Activated naive CD4-positive, alpha-beta T cell treated with anti-CD3 and anti-CD28 coated beads for 36 hours (primary cell): ENCODE measurements at places on chromosomes 3 and 15. TPM values are rescaled to one million over a fixed set of nuclear protein-coding genes. Genes with fewer than 3 reads are reported as not detected.

GRCh38 chr3:42263354-42264346 is 2.3 kb downstream of the CCK start:
- no peak overlapping the region for H3K27ac ChIP-seq
- peak; percentile 32 for DNase-seq
- H3K4me3 ChIP-seq = peak overlapping the region; percentile 39
- peaks cover 9% of the 10 kb centered on the region for H3K4me1 ChIP-seq
- H3K27me3 ChIP-seq = peaks cover 56% of the 10 kb centered on the region

DNA sequence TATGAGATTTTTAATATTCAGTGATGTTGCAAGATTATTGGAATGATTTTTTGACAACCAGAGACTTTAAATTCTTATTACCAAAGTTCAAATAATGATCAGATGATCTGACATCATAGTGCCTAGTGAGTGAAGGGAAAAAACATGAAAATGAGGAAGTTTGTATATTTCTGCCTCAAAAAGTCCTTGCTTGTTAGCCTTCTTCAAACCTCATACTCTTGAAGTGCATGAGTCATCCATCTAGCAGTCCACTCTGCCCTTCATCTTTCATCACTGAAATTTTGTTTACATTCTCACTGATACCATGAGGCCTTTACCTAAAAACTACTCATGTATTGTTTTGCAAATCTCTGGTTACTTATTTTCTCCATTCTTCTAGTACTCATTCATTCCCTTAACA is 23.9 kb upstream of the OR5H6 start:
- H3K27me3 ChIP-seq = peaks cover 1% of the 10 kb centered on the region
- no peaks in the 10 kb centered on the region for H3K4me1 ChIP-seq
- no peak overlapping the region for H3K4me3 ChIP-seq
- no peak overlapping the region for H3K27ac ChIP-seq
- H3K36me3 ChIP-seq = no peaks in the 10 kb centered on the region

DNA sequence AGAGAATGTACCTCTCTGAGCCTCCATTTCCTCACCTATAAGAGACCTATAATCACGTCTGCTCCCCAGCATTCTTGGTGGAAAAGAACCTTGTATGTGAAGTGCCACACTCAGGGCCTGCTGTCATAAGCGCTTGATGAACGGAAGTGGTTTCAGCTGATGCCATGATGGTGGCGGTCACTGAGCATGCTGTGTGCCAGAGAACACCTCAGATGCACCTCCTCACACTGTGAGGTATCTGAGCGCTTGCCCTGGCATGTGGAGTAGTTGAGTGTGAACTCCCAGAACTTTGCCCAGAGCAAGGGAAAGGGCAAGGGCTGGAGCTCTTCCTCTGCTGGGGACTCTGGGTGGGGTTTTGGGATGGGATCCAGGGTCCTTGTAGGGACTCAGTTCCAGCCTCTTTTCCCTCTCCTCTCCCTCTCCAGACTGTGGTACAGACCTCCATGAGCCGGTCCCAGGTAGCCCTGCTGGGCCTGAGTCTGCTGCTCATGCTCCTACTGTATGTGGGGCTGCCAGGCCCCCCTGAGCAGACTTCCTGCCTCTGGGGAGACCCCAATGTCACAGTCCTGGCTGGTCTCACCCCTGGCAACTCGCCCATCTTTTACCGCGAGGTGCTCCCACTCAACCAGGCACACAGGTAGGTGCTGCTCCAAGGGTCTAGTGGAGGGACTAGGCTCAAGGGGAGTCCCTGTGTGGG is 2.7 kb downstream of the ABHD14A start:
- peak; percentile 39 for DNase-seq
- no peaks in the 10 kb centered on the region for H3K27me3 ChIP-seq
- peaks cover 4% of the 10 kb centered on the region for H3K36me3 ChIP-seq
- H3K4me3 ChIP-seq = no peak overlapping the region
- H3K4me1 ChIP-seq = peaks cover 40% of the 10 kb centered on the region

DNA sequence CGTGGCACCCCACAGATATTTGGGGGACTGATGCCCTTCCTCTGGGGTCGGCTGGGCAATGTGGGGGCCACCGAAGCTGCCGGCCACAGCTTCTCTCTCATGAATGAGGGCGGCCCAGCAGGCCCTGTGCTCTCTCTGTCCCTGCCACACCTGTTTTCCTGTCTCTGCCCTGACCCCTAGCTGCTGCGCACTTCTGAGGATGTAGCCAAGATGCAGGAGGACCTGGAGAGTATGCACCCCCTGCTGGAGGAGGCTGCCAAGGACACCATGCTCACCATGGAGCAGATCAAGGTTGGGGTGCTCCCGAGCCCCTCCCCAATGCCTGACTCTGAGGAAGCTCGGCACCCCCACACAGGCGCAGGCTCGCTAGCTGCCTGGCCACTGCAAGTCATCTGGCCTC is 59.7 kb downstream of the SEMA3G start:
- no peak overlapping the region for H3K27ac ChIP-seq
- DNase-seq = peak; percentile 60
- H3K4me1 ChIP-seq = no peaks in the 10 kb centered on the region
- no peaks in the 10 kb centered on the region for H3K27me3 ChIP-seq
- no peak overlapping the region for H3K4me3 ChIP-seq

GRCh38 chr15:28954466-28955159 is 68.8 kb downstream of the APBA2 start:
- DNase-seq = no peak
- no peak overlapping the region for H3K4me3 ChIP-seq
- peaks cover 53% of the 10 kb centered on the region for H3K4me1 ChIP-seq

DNA sequence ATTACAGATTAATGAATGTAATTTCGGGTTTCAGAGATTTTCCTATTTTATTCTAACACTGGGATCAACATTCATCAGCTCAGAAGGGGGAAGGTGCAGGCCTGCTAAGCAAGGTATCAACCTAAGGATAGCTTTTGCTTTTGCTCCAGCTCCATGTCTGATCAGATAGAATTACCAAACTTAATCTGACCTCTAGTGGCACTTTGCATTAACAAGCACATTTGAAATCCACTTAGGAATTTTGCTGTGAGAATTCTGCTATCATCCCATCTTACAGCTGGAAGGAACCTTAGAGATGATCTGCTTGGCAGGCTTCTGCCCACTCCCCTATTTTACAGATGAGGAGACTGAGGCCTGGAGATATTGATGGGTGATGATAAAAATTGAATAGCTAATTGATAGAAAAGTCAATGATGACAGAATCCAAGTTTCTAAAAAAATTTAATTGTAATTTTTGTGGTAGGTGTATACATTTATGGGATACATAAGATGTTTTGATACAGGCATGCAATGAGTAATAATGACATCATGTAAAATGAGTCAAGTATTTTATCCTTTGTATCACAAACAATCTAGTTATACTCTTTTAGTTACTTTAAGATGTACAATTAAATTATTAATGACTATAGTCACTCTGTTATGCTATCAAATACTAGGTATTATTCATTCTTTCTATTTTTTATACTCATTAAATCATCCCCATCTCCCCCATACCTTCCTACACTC is 209.2 kb upstream of the ZPLD1 start:
- H3K36me3 ChIP-seq = no peaks in the 10 kb centered on the region
- peak; percentile 12 for DNase-seq
- no peak overlapping the region for H3K27ac ChIP-seq
- H3K27me3 ChIP-seq = no peaks in the 10 kb centered on the region
- H3K4me1 ChIP-seq = peaks cover 39% of the 10 kb centered on the region
- H3K4me3 ChIP-seq = no peak overlapping the region

DNA sequence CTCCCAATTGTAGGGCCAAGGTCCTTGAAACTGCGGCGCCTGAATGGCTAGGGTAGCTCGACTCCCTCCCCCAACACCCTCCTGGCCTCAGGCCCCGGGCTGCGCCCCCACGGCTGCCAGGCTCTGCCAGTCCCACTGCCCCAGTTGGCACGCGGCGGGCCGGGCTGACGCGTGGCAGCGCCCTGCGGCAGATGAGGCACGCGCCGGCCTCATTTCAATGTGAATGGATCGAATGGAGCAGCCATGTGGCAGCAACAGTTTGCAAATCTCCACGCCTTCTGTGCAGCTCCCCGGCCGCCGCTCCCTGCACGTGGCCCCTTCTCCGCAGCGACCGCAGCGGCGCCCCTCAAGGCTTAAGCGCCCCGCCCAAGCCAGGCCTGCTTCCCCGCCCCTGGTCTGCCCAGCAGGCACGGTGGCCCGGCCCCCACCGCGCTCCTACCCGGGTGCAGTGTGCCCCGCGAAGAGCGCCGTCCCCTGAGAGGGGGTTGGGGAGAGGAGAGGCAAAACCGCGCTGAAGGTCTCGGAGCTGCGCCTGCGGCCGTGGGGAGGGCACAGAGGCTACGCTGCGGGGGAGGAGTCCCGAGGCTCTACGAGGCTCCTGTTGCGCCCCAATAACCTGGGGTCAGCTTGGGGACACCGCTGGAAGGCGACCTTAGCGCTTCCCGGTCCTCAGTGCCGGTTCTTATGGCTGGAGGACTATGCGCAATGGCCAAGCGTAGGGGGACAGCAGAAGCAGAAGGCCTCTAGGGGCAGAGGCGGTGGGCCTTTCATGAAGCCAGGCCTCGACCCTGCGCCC is 3.1 kb upstream of the DLL4 start:
- peaks cover 45% of the 10 kb centered on the region for H3K27me3 ChIP-seq
- H3K4me1 ChIP-seq = peaks cover 36% of the 10 kb centered on the region
- H3K4me3 ChIP-seq = no peak overlapping the region
- no peak for DNase-seq
- H3K27ac ChIP-seq = no peak overlapping the region

GRCh38 chr3:149234671-149235245 is 13.1 kb upstream of the CP start:
- no peaks in the 10 kb centered on the region for H3K4me1 ChIP-seq
- no peak overlapping the region for H3K4me3 ChIP-seq
- no peaks in the 10 kb centered on the region for H3K36me3 ChIP-seq
- no peak overlapping the region for H3K27ac ChIP-seq
- peaks cover 8% of the 10 kb centered on the region for H3K27me3 ChIP-seq

GRCh38 chr3:98032904-98033303 is 2.2 kb downstream of the GABRR3 start:
- H3K36me3 ChIP-seq = no peaks in the 10 kb centered on the region
- peaks cover 16% of the 10 kb centered on the region for H3K4me1 ChIP-seq
- no peak for DNase-seq
- no peak overlapping the region for H3K27ac ChIP-seq
- H3K4me3 ChIP-seq = no peak overlapping the region

DNA sequence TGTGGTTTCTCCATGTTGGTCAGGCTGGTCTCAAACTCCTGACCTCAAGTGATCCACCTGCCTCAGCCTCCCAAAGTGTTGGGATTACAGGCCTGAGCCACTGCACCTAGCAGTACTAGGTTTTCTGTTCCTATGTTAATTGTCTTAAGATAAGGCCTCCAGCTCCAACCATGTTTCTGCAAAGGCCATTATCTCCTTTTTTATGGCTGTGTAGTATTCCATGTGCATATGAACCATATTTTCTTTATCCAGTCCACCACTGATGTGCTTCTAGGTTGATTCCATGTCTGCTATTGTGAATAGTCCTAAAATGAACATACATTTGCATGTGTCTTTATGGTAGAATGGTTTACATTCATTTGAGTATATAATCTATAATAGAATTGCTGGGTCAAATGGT is 9.8 kb downstream of the HTR3C start:
- H3K27ac ChIP-seq = no peak overlapping the region
- no peaks in the 10 kb centered on the region for H3K36me3 ChIP-seq
- H3K27me3 ChIP-seq = no peaks in the 10 kb centered on the region
- H3K4me3 ChIP-seq = no peak overlapping the region
- no peaks in the 10 kb centered on the region for H3K4me1 ChIP-seq

DNA sequence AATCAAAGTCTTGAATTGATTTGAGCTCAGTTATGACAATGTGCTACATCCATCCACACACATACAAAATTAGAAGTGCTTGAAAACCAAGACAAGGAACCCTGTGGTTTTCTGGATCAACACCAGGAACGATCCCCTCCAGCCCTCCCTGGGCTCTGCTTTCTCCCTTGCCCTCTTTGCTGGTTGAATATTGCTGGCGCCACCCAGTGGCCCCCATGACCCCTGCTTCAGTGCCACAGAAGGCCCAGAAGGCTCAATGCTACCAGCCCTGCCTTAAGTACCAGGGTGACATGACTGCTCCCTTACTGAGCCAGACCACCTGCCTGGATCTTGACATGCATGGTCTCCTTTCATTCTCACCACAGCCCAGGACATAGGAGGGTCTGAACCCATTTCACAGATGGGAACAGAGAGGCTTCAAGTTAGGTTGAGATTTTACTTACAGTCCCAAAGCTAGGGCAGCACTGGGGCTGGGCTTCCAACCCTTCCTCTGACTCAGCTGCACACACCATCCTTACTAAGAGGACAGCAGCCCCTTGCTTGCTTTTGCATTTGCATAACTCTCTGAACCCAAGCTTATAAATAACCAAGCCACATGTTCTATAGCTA is 15.0 kb downstream of the IL12A start:
- no peaks in the 10 kb centered on the region for H3K4me1 ChIP-seq
- H3K27me3 ChIP-seq = no peaks in the 10 kb centered on the region
- no peaks in the 10 kb centered on the region for H3K36me3 ChIP-seq
- peak; percentile 62 for DNase-seq

GRCh38 chr15:50321680-50322210 is 33.3 kb downstream of the GABPB1 start:
- H3K4me1 ChIP-seq = peaks cover 11% of the 10 kb centered on the region
- H3K36me3 ChIP-seq = peaks cover 2% of the 10 kb centered on the region
- H3K27ac ChIP-seq = no peak overlapping the region
- no peaks in the 10 kb centered on the region for H3K27me3 ChIP-seq
- no peak overlapping the region for H3K4me3 ChIP-seq
- no peak for DNase-seq

GRCh38 chr3:184156522-184156955 is 1.4 kb downstream of the DVL3 start:
- no peak for DNase-seq
- peaks cover 2% of the 10 kb centered on the region for H3K36me3 ChIP-seq
- no peaks in the 10 kb centered on the region for H3K27me3 ChIP-seq
- H3K27ac ChIP-seq = no peak overlapping the region
- H3K4me1 ChIP-seq = peaks cover 26% of the 10 kb centered on the region

GRCh38 chr3:197268294-197268693 is 30.1 kb downstream of the DLG1 start:
- H3K4me1 ChIP-seq = peaks cover 43% of the 10 kb centered on the region
- H3K36me3 ChIP-seq = peaks cover 5% of the 10 kb centered on the region
- no peaks in the 10 kb centered on the region for H3K27me3 ChIP-seq
- H3K4me3 ChIP-seq = no peak overlapping the region
- H3K27ac ChIP-seq = no peak overlapping the region

- no peak overlapping the region for H3K27ac ChIP-seq
- DNase-seq = peak; percentile 17
- no peaks in the 10 kb centered on the region for H3K36me3 ChIP-seq
- H3K27me3 ChIP-seq = no peaks in the 10 kb centered on the region
Measured at GRCh38 chr15:79948095-79948695, 22.8 kb downstream of the BCL2A1 start.

DNA sequence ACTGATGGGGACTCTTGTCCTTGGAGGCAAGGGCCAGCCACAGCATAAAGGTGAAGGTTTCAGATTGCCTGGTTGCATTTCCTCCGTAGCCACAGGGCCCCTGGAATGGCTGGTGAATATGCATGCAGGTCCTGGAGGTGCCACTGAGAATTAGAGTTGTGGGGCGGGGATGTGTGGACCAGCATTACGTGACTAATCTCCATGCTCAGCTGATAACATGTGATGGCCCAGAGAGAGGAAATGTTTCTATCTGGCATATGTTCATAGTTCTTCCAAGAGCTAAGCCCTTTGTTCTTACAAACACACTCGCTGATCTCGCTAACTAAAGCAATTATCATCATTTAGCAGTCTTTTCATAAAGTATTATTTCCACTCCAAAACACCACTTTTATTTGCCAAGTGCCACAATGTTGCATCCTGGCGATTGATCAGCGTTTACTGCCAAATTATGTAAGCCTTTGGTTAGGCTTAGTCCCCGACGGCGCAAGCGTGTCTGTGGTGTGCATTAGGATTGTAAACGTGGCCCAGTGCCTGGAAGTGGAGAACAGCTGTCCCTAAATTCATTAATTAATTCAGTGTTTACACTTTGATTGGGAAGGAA is 55.9 kb downstream of the CGNL1 start:
- no peak overlapping the region for H3K4me3 ChIP-seq
- no peaks in the 10 kb centered on the region for H3K4me1 ChIP-seq
- H3K27ac ChIP-seq = no peak overlapping the region

Gene MOBP
- not detected for total RNA-seq

Gene CYP1A1
- 0.12 TPM for total RNA-seq

Gene WDR93
- not detected for total RNA-seq
